ENCODE measurements at places on chromosomes 2 and 18.

- DNase-seq = no peak
These were observed 11.9 kb upstream of the ARID5A start for GRCh38 chr2:96524482-96525210.

DNA sequence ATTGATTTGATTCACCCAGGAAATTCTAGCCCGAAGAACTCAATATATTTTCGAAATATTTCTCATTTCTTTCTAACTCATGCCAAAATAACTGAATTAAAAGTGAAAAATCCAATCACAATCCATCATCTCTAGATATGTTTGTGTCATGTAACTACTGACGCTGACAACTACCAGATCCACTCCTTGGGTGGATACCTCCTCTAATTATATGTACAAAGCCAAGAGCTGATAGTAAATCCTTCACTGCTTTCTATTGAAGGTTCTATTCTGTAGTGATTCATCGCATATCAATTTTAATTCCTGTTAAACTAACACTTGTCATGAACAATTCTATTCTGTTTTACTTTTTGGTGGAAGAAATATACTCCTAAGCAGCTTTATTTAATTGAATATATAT lies 1056.6 kb upstream of the NXPH2 start:
- no peak for DNase-seq

DNA sequence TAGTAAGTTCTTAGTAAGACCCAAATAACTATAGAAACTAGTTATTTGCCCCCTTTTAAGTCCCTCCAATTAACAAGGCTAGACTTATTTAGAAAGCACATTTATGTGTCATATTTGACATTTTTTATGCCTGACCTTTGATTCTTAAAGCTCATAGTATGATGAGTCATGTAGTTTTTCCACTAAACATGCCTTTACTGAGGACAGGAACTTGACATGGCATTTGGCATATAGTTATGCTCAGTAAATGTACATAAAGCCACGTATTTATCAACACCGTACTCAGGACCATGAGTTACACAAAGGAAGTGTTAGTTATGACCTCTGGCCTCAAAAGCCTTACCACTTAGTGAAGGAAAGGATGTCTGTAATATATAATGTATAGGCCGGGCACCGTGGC lies 78.9 kb downstream of the GNAL start:
- no peak for DNase-seq

- no peak for DNase-seq
These were observed 515.0 kb downstream of the TMEM182 start for GRCh38 chr2:103276869-103277268.

Measured in activated CD4-positive, CD25-positive, alpha-beta regulatory T cell (primary cell).